Cortex of kidney (tissue), 1 donor: ENCODE measurements at places on chromosomes 16 and 17.

DNA sequence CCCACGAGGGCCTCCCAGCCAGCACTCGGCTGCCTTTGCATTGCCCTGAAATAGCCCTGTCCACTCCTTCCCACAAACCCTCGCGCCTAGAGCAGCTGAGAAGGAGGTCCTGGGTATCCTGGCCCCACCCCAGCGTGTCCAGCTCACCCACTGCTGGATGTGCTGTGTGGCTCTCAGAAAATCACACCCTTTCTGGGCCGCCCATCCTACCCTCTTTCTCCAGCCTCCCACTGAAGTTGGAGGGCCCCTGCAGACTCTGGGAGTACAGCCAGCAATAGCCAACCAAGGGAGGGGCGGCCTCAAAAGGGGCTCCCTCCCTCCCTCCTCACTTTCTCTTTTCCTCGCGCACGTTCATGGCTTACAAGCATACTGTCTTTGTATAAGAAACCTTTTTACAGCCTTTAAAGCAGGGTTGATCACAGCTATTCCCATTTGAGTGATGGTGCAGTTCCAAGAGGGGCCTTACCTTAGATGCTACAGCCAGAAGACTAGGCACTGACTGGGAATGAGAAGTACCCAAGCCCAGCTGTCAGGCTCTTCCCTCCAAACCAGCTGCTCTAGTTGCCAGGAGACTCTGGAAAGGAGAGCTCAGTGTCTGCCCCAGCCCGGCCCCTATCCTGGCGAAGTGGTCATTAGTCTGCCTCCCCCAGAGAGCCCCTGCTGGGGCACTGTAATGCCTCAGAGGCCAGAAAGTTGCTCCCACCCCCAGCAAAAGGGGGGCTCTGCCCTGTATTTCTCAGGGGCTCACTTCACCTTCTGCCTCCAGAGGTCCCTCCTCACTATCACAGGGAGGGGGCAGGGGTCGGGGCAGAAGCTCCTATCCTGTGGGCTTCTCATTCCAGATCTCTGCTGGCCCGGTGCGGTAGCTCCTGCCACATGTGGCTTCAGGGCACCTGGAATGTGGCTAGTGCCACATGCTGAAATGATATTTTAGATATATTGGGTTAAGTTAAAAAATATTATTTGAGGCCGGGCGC, 38.1 kb downstream of the DCAKD start:
- DNase-seq: no peak

GRCh38 chr17:67647482-67647881, 70.3 kb upstream of the NOL11 start:
- DNase-seq: no peak

DNA sequence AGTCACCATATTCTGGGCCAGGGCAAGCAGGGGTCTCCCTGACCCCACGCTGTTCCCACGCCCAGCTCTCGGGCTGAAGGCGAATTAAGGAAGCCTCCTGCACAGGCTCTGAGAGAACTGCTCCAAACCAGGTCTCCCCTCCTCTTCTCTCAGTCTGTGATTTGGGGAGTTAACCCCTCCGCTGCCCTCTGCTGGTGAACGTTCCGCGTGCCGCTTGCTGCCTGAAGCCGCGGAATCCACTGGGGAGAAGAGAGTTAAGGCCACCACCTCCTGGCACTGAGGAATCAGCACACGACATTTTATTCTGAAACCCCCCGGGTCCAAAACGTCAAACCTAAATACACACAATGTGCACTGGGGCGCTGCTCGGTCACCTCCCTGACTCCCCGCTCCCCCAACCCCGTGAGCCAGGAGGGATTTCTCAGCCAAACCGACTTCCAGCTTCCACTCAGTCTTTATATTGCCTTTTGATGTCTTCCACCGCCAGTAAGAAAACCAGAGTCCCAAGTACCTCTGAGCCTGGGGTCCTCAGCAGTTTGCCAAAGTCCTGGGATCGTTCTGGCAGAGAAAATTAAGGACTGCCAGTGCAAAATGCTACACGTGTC, 54.4 kb upstream of the RCVRN start:
- DNase-seq: no peak

DNA sequence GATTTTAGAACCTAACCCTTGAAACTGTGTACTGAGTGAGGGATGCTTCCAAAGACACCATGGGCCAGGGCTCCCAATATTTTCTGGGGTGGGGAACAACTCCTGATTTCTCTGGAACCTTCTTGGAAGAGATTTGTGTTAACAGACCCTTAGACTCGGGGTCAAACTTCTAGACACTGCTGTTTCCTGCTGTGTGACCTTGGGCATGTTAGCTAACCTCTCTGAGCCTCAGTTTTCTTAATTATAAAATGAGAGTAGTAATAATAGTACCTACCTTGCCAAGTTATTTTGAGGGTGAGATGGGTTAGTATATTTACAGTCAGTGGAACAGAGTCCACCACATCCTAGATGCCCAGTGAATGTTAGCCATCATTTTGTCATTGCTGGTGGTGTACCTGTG, 18.8 kb downstream of the POLR3E start:
- DNase-seq: no peak

DNA sequence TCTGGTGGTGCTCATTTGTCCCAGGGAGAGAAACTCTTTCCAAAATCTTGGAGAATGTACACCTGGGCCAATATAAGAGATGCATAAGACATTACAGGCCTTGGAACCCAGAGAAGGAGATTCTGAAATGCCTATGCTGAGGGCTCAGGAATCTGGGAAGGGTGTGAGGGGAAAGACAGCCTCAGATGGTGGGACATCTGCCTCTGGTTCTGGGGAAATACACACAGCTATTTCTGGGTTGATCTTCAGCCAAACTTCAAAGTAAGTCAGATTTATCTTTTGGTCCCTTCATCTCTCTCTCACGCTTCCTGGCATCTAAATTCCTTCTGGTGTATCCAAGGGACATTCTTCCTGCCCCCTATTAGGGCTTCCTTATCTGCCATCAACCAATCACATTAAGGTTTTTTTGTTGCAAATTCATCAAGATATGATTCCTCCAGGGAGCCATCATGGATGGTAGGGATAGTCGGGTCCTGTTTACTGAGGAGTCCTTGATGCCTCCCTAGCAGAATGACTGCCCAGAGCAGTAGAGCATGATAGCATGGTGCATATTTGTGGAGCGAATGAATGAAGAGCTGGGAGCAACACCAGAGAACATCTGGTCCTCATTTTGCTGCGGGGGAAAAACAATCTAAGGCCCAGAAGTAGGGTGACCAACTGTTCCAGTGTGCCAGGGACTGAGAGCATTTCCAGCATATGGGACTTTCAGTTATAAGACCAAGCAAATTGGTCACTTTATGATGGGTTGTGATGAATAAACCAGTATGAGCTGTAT, 35.7 kb upstream of the DYNLL2 start:
- no peak for DNase-seq

DNA sequence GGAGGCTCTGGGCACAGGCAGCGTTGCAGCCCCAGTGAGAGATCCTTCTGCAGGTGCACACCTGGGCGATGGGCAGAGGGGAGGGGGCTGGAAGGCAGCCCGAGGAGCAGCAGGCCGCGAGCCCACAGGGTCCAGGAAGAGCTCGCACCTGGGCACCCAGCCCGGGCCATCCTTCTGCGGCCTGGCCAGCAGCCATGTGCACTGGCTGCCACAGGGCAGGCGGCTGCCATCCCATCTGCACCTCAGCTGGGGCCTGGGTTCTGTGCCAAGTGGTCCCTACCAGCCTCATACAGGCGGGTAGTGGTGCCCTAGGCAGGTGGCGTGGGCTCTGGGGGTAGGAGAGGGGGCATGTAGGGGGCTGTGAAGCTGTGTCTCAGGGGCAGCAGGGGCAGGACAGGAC, 197.2 kb downstream of the RBFOX3 start:
- no peak for DNase-seq

DNA sequence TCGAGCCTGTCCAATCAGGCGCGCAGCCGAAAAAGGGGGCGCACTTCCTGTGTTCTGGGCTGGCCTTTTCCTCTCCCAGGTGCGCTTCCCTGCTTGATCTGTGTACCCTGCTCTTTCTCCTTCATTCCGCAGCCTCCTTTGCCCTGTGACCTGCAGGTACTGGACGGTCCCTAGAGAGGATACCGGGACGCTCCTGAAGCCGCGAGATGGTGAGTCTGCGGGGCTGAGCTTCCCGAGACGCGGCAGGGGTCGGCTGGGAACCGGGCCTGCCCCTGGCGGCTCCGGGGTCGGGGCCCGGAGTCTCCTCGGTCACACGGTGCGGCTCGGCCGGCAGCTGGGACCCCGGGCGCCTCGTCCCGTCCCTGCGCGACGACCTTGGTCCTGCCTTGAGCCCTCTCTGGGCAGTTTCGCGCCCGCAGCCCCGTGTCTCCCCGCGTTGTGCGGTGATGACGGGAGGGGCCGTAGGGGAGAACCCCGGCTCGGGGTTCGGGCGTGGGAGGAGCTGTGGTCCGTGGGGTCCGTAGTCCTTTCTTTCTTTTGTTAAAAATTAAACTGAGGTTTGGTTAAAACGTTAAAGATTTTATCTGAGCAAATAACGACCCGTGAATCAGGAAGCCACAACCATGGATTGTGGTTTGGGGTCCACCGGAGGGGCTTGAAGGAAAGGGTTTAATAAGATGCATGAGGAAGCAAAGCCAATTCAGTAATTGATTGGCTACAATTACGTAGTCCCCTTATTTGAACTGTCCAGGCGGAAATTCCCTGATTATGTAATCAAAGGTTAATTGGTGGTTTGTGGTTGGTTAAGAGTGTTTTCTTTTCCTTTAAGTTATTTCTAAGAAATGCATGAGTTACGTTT, 172.8 kb upstream of the ZNF267 start:
- no peak for DNase-seq

DNA sequence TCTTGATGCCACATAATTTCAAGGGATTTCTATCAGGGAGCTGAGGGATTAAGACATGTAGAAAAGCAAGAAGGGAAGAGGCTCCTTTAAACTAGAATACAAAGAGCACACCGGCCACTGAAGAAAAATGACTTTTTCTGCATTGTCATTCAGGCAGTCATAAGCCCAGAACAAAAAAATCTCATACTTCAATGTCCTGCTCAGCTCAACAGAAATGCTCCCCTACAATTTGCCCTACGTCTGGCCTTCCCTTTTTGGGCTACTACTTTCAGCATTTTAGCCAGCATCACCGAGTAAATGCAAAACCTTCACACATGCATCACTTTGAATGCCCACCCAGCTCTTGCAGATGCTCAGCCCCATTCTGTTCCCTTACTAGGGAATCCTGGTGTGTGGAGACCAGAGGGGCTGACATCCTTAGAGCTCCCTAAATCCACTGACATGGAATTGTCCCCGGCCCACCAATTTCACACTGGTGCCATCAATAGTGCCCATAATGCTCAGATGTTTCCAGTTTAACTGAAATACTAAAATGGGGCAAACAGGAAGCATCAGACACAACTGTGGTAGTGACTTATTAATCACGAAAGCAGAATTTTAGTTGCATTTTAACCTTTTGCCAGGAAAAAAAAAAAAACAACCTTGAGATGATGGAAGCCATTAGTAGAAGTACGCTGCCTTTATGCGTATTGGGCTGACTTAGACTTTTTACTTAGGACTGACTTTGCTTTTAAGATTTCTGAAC, 2.7 kb downstream of the MAP3K14 start:
- DNase-seq: no peak

DNA sequence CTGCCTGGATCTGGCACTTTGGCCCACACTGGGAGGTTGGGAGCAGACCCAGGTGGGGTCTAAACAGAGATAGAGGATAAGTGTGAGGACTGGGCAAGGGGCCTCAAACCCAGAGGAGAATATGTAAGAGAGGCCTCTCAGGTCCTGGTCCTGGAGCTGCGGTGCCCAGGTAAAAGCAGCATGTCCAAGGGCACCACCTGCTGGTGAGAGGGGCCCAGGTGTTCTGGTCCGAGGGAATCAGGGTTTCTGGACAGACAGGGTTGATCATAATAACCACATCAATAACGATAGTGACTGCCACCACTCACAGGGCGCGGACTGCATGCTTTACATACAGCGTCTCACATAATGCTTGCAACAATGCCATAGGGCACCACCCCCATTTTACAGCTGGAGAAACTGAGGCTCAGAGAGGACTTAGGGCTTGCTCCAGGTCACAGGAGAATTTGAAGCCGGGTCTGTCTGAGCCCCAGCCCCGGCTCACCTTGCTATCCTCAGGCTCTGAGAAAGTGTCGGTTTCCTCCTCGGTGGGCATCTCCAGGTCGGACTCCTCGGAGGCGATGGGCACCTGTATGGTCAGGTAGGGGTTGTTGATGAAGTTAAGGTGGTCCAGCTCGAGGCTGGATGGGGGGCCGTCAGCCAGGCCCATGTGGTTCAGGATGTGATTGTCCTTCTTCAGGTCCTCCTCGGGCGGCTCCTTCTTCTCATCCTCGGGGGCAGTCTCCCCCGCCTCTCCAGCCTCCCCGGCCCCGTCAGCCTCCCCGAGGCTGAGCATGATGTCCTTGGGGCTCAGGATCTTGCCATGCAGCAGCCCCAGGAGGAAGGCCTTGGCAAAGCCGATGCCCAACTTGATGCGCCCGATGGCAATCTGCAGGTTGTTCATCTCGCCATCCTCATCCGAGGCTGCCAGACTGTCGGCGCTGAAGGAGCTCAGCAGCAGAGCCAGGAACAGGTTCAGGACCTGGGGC, 19.1 kb upstream of the CD79B start:
- no peak for DNase-seq

- no peak for DNase-seq
These were observed 20.4 kb upstream of the SCIMP start for GRCh38 chr17:5254903-5255521.

DNA sequence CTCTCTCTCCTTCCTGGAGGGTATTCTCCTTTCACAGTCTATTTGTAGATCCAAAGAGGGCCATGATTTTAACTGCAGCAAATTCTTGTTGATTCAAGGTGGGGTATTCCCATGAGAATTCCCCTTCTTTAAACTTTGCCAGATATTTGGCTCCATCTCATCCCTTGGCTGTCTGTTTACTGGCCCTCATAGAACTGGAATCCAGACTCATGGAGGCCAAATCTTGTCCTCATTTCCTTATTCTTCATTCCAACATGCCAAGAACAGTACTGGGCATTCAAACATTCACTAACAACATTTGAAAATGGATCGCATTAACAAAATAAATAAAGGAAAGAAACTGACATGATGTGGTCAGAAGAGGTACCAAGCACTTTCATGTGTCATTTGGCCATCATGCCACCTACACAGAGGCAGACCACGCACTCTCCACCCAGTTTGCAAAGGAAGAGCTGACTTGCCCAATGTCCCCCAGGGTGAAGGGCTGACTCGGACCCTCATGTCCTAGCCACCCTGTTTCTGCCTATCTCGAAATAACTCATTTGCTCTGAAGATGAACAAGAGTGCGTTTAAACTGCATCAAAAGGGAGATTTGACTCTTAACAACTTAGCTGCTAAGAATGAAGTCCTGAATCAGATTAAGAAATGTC, 23.1 kb upstream of the SLC35B1 start:
- no peak for DNase-seq

- DNase-seq: no peak
These were observed 593 bp downstream of the SLC38A7 start for GRCh38 chr16:58684001-58684353.

- DNase-seq: no peak
These were observed 34.4 kb upstream of the RGS9 start for GRCh38 chr17:65102788-65103187.
